ENCODE measurements at places on chromosomes 13 and 19.

DNA sequence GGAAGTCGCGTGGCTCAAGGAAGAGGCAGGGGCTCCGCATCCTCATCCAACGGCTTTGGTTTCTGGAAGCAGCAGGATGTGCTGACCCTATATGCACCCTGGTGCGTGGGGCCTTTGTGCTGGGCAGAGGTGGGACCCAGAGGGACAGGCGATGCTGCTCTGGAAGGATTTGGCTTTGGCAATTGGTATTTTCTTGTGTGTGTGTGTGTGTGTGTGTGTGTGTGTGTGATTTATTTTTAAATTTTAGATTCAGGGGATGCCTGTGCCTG is 321.9 kb upstream of the ZNF507 start:
- no peak for DNase-seq

DNA sequence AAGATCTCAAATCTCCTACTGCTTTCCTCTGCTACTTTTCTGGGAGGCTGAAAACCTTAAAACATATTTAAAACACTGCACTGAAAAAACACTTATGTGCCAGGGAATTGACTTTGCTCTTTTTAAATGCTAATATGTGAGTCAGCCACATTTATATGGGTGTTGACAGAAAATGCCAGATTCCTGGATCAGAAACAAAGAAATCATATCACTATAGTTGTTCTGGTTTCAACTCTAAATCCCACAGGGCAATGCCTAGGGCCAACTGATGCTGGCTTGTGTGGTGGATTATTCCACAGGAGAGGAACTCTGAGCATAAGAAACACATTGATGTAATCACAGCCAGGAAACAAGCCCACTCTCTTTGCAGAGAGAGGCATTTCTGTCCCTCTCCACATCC is 1439.0 kb upstream of the SPRY2 start:
- no peak for DNase-seq

GRCh38 chr13:108959234-108959633 is 329.8 kb downstream of the MYO16 start:
- DNase-seq: peak; percentile 19

- DNase-seq: no peak
Observed at GRCh38 chr19:46125447-46125846, 959 bp upstream of the IGFL3 start.

GRCh38 chr19:16764793-16765433 is 45.3 kb downstream of the NWD1 start:
- DNase-seq: no peak

DNA sequence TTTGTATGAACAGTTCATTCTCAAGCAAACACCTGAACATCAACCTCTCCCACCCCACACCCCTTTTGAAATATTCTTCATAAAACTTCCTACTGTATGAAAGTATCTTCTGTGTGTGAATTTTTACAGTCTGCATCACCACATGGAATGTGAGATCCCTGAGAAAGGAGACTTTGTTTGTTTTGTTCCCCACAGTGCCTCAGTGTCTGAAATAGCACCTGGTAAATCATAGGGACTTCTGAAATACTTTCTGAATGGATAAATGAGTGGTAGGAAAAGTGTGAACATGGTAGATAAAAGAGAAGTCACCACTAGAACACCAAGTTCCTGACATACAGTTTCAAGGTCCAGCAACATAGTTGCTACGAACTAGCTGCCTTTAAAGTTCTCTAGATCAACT is 1071.2 kb downstream of the EFNB2 start:
- no peak for DNase-seq

- DNase-seq: no peak
Observed at GRCh38 chr13:19152403-19152802, 29.2 kb downstream of the TUBA3C start.

DNA sequence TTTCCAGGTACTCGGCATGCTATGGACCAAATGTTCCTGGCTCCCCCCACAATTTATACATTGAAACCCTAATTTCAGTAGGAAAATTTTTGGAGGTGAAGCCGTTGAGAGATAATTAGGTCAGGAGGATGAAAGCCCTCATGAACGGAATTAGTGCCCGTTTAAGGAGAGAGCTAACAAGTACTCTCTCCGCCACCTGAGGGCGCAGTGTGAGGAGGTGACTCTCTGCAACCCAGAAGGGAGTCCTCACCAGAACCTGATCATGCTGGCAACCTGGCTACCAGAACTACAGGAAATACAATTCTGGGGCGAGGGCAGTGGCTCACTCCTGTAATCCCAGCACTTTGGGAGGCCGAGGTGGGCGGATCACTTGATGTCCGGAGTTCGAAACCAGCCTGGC is 397.8 kb downstream of the SLITRK5 start:
- DNase-seq: no peak

DNA sequence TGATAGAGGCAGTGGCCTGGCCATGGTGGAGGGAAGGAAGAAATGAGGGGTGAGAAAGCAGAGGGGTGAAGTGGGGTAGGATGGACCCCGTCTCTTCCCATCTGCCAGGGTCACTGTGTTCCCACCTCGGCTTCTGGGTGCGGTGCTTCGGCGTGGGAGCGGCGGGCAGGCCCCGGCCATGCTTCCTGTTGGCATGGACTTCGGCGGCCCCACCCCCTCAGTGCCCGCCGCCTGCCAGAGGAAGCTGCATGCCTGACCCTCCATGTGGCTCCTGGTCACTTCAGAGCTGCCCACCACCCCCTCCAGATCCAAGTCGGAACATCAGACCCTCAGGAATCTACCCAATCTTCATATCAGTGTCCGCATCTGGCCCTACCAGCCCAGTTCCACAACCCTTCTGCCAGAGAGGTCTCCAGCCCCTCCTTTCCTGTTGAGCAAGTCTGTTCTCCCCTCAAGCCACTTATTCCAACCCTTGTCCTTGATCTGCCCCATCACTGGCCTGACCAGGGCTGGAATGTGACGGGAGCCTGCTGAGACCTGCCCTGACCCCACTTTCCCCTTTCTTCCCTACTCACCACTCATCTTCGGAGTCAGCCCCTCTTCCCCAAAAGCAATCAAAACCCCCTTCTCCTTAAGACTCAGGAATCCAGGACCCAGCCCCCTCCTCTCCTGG is 1.5 kb downstream of the KCNN4 start:
- DNase-seq: no peak

DNA sequence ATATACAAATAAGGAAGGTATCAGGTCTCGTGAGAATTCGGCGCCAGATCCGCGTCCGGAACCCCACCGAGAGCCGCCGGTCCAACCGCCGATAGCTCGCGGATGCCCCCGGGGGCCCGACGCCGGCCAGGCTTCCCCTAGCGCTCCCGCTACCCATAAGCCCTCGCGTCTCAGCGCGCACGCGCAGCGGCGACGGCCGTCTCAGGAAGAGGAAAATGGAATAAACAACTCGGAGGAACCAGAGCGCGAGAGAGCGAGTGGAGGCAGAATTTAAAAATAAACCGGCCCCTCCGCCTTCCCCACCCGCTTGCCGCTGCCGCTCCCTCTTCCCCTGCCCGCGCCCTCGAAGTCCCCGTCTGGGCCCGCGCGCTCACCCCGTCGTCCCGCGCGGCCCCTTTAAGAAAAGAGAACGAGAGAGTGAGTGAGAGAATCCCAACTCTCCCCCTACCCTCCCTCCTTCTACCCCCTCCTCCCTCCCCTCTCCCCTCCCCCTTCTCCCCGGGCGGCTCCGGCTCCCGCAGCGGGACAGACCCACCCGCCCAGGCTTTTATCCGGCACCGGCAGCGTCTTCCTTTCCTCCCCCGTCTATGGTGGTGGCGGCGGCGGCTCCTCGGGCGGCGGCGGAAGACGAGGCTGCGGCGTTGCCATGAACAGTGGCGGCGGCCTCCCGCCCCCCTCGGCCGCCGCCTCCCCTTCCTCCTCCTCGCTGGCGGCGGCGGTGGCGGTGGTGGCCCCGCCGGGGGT is at the start of gene PAN3:
Gene PAN3, plus strand, starts transcription at position 534 of the 744 bp plus-strand sequence. Its CDS starts 113 bp downstream, at position 647.
- peak; percentile 83 for DNase-seq

- no peak for DNase-seq
Observed at GRCh38 chr13:85662186-85662585, 137.0 kb downstream of the SLITRK6 start.

DNA sequence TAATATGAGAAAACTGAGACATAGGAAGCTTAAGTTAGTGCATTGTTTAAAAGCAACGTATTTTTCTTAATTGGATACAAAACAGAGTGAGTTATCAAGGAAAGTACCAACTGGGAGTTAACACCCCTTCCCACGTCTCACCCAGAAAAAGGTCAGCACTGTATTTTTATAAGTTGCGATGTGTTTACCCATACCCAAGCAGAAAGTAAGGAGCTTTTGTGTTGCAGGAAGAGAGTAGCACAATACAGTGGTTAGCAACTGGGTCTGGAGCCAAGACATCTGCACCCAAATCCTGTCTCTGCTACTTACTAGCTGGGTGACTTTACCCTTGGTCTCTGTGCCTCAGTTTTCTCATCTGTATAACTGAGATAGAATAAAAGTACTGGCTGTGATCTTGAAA is 34.3 kb downstream of the FAM216B start:
- no peak for DNase-seq

DNA sequence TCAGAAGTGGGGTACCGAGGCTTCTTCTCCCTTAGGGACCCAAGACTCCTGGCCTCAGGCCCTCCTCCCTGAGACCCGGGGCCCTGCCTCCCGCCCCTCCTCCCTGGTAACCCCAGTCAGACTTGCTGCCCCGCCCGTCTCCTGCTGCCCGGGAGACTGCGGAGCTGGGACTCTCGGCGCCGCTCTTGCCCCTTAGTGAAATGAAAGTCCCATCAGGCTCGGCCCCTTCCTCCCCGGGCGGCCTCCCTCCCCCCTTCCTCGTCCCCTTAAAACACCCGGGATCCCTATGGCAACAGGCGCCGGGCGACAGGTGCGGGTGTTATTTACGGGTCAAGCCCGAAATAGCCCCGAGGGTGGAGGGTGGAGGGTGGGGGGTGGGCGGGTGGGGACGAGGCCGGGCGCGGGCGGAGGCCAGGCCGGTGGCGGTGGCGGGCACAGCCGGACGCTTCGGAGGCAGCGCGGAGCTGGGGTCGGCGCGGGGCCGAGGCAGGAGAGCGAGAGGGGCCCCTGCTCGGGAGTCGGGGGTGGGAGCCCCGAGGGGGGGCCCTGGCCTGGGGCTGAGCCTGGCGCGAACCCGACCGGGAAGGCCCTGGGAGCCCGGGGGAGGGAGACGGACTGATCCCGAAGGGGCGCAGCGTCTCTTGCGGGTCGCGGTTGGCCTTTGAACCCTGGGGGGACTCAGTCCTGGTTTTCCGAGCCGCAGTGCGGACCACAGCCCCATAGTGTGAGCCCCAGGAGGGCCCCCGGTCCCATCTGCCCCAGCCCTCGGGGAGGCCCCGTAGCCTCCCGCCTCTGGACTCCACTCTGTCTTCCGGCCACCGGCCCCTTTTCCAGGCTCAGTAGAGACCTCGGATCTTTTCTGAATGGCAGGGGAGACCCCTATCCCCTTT is at the start of gene CACNG6:
Gene CACNG6, plus strand, starts transcription at position 414 of the 890 bp plus-strand sequence. CDS start 1,241 bp downstream, outside the sequence.
- DNase-seq: no peak

- DNase-seq: no peak
Observed at GRCh38 chr13:110877737-110878258, 37.1 kb downstream of the ANKRD10 start.

GRCh38 chr19:22783651-22784410 is at the start of gene ZNF99:
Gene ZNF99, minus strand, starts transcription at chr19:22784151. Its CDS starts 135 bp downstream, at chr19:22784016.
- DNase-seq: peak; percentile 18

DNA sequence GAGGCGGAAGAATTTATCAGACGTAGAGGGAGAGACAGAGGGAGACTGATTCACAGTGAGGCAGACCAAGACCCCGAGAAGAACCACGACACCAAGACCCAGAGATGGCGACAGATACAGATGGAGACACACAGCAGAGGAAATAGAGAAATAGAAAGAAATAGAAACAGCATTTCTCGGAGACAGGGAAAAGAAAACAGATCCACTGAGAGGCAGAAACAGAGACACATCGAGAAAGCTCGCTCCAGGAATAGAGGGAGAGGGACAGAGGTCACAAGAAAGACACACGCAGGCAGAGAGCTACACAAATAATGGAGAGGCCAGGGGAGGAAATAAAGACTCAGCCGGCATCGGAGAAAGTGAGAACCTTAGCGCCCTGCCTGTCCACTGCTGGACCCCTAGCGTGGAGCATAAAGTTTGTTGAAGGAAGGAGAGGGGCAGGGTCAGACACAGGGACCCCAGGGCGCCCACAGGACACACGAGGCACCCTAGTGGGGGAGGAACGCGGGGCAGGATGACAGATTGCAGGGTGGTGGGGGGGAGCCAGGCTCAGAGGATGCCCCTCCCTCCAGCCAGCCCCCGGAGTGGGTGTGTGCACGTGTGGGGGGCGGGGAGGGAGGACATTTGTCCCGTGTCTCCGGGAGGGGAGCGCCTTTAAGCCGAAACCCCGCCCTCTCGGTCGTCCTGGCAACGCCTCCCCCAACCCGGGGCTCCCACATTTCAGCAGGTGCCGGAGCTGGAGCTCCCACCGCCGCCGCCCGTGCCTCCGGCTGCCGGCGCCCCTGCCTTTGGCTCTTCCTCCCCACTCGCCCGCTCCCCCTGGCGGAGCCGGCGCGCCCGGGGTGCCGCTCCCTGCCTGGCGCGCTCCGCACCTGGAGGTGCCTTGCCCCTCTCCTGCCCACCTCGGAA is at the start of gene PRKCG:
Gene PRKCG, plus strand, starts transcription at position 716 of the 909 bp plus-strand sequence. CDS start 298 bp downstream, outside the sequence.
- no peak for DNase-seq

DNA sequence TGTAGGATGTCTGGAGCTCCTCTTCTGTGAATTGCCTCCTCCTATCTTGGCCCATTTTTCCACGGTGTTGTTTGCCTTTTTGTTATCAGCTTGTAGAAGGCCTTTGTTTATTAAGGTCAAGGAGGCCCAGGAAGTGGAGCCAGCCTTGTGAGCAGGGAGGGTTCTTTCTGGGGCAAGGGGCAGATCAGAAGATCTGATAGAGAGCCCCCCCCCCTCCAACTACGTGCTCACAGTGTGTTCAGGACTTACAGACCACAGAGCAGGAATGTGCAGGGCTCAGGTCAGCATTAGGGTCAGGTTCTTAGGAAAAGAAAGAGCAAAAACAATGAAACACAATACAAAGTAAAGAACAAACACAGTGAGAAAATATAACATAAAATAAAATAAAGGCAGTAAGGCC is 59.4 kb downstream of the CCNE1 start:
- DNase-seq: no peak

- no peak for DNase-seq
Observed at GRCh38 chr19:4054441-4055208, 12.1 kb downstream of the ZBTB7A start.

GRCh38 chr13:94416454-94417080 is 62.9 kb downstream of the DCT start:
- no peak for DNase-seq

DNA sequence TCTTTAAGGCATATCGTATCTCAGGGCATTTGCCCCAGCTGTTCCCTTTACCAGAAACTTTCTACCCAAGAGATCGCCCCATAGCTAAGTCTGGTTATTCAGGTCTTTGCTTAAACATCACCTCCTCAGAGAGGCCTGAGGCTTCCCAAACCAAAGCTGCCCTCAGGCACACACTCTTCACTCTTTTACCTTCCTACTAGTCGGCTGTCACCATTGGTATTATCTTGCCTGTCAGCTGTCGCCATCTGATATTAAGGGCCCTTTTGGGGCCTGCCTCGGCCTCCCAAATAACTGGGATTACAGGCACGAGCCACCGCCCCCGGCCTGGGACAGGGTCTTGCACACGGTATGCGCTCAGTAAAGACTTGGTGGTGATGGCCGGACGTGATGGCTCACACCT is 1.0 kb downstream of the GADD45GIP1 start:
- no peak for DNase-seq

DNA sequence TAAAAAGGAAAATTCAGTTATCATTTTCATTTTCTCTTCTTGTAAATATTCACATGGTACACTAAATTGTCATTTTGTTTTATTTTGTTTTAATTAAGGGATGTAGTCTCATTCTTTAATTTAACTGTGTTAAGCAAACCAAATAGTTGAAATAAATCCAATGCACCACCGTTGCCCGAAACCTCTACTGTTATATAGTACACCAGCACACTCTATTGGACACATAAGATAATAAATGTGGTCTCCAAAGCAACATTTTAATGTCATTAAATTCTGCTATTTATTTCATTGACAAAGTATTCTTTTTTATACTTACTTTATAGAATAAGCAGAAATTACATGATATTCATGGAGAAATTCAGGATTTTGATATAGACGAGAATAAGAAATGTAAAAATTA is 156.4 kb upstream of the FREM2 start:
- no peak for DNase-seq

All from nucleus accumbens (tissue), 56 donors.